ENCODE measurements at places on chromosomes 12 and 14.
A peak's percentile ranks its signal among the peaks of the same experiment; 100 is the strongest.

DNA sequence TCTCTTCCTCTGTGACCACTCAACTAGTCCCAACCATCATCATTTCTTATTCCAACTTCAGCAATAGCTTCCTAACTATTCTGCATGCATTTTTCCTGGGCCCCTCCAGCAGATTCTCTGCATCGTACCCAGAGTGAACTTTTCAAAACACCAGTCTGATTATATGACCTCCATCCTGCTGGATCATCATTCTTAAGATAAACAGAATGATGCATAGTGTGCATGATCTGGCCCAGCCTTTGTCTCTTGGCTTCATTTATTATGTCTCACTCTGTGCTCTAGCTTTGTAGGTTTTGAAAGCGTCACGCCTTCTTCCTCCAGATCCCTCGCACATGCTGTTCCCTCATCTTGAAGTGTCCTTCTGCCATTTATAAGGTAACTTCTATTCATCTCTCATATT lies 46.3 kb upstream of the SLC38A4 start:
- DNase-seq, result no peak

DNA sequence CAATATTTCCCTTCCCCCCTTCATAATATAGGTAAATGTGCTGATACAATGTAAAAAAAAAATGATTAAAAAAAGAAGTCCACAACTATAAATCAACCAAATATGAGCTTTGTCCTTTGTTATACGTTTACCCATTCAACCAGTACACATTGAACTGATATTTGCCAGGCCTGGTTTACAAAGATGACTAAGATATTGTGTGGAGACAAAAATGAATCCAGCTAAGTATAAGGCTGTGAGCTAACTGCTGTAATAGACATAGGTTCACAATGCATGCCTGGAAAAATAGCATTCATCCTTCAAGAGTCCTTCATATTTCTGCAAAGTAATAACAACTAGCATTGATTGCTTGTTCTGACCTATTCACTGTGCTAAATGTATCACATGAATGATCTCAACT lies 6.9 kb downstream of the C12orf56 start:
- no peak for DNase-seq

DNA sequence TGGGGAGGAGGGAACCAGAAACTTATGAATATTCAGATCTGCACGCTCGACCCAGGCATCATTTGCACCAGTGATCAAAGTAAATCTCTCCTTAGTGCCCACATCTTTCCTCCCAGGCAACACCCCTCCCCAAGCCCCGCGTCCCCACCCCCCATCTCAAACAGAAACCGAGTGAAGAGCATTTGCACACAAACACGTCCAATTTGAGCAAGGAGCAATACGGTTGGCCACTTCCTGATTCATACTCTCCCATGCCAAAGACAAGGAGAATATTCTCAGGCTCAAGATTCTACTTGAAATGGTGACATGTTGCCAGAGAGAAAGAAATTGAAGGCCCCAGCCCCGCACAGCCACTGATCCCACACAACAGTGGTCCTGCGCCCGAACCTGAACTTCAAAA lies 7.1 kb downstream of the FOXN3 start:
- no peak for DNase-seq

- peak; percentile 78 for DNase-seq
Measured at GRCh38 chr14:99479906-99480869, at the start of gene SETD3. Gene SETD3 (minus strand): TSS chr14:99480859. CDS start chr14:99465805, 15,054 bp downstream.

DNA sequence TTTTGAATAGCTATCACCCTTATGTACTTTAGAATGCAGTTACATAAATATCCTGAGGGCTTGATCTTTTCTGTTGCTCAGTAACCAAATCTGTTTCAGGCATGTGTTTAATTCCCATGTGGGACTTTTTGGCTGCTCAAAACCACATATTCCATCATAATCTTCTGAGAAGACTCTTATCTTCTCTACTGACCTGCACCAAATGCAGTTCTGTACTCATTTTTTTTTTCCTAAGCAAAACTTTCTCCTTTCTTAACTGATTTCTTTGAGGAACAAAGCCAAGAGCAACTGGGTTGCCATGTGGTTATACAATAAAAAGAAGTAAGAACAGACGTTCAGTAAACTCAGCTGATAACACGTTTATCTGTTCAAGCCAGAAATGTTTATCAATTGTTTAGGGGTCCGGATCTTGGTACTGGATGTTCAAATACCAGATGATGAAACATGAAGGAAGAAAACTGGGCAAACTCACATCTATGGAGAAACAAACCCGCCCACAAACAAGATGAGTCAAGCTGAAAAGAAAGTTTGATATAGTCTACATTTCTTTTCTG lies 50.1 kb downstream of the TMEM132C start:
- no peak for DNase-seq

DNA sequence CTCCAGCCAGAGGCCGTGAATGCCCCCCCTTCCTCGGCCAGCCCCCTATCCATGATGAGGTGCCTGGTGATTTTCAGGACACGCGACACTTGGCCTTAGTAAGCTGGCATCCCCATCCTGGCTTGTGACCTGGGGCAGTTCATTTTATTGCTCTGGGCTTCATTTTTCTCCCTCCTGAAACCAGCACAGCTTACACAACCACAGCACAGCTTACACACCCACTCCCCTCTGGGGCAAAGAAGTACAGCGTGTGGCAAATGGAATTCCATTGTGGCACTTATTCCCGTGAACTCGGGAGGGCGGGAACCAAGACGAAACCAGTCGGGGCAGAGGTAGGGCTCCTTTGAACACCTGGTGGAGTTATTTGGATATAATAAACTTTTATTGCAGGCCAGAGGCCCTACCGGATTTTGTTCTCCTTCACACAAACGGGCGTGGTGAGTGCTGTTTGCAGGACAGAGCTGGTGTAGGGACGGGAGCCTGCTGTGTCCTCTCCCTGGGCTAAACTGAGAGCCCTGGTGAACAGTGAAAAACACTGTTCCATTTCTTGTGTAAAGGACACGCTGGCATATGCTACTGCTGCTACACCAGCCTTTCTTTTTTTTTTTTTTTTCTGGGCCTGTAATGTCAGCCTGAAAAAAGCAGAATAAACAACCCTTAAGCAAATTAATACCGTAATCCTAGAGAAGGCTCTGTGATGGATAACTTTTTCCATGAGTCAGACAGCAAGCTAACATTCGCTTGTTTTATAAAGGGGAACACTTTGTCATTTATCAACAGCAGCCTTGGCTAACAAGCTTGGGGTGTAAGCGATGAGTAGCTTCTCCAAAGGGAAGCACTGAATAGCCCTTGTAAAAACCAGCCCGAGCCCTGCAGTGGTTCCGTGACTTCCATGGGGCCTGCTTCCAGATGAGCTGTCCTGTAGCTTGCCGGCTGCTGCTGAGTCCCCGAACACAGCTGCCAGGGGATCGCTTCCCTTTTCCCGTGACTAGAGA lies 29.3 kb downstream of the CD9 start:
- DNase-seq, result peak; percentile 78

DNA sequence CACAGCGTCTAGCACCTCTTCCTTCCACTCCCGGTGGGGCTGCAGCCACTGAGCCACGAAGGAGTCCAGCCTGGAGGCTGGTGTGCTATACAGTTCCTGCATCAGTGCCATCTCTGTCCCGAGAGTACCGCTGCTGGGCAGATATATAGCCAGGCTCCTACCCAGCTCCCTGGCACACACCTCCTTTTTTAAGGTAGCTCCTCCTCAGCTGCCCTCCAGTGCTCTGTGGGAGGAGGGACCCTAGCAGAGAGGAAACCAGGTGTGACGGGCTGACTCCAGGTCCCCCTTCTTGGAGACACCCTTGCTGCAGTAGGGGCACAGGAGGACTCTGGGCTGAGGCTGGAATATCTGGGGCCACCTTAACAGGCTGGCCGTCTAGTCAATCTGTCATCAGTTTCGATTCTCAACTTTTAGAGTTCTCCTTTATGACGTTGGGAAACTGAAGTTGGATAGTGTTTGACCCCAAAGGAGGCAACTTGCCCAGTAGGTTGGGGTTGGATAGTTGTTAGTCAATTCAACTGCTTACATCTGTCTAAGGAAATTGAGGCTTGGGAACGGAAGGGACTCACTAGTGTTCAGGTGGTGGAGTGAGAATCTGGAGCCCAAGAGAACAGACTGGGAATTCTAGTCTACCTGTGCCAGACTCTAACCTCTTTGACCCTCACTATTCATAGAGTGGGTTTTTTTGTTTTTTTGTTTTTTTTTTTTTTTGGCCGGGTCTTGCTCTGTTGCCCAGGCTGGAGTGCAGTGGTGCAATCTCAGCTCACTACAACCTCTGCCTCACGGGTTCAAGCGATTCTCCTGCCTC lies at the start of gene OASL:
TSS of gene OASL (minus strand) at position 386 of the 808 bp plus-strand sequence. CDS start at position 111, 275 bp downstream.
- no peak for DNase-seq

DNA sequence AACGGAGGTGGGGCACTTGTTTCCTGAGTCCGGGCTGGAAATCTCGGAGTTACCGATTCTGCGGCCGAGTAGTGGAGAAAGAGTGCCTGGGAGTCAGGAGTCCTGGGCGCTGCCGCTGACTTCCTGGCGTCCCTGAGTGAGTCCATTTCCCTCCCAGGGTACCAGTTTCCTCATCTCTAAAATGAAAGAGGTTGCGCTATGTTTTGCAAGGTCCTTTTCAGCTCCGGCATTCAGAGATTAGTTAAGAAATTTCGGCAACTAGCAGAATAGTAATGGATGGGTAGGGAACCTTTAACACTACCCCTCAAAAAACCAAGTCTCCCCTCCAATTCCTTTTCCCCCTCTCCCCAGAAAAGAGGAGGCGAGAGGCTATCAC lies 724 bp downstream of the BLOC1S1 start:
- DNase-seq, result no peak

DNA sequence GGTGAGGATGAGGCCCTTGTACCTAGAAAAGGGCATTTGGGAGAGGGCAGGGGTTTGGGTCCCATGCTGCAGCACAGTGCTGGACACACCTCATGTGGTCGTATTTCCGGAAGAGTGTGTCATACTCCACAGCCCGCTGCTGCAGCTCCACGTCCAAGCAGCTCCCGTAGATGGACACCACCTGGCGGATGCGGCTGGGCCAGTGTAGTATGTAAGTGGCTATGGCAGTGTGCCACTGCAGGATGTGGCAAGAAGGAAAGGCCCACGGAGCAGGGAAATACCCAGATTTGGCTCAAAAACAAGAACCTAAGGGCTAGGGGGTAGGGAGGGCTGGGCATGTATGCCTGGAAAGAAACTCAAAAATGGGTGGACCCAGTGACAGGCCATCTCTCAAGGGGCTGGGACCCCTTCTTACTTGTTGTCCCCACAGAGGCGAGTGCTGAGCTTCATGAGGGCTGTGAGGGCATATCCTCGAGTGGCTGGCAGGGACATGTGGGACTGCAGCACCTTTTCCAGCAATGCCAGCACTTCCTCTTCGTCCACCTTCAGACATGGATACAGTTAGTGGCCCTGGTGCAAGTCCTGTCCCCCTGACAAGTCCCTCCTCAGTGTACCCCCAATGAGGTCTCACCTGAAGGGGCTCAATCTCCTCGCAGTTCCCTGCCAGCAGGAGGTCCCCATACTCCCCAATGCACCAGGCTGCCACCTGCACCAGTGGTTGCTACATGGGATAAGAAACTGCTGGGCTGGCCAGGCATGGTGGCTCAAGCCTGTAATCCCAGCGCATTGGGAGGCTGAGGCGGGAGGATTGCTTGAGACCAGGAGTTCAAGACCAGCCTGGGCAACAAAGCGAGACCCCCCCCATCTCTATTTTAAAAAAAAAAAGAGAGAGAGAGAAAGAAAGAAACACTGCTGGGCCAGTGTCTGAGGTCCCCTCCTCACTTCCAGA lies 5.4 kb downstream of the AP1G2 start:
- DNase-seq, result no peak

- no peak for DNase-seq
Measured at GRCh38 chr12:666766-667308, 3.6 kb upstream of the NINJ2 start.

DNA sequence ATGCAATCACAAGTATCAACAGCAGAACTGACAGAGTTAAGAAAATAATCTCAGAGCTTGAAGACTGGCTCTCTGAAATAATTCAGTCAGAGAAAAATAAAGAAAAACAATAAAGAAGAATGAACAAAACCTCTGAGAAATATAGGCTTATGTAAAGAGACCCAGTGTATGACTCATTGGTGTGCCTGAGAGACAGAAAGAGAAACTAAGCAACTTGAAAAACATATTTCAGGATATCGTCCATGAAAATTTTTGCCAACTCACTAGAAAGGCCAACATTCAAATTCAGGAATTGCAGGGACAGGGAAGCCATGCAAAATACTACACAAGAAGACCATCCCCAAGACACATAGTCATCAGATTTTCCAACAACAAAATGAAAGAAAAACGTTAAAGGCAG lies 56.2 kb downstream of the APOBEC1 start:
- no peak for DNase-seq

- DNase-seq, result no peak
Measured at GRCh38 chr12:31234053-31234840, 91.7 kb downstream of the SINHCAF start.

- peak; percentile 95 for DNase-seq
Measured at GRCh38 chr12:108846290-108846701, 11.1 kb downstream of the SSH1 start.

- DNase-seq, result no peak
Measured at GRCh38 chr14:23443881-23444280, 8.4 kb upstream of the MYH7 start.

- no peak for DNase-seq
Measured at GRCh38 chr12:117533687-117534086, 172.3 kb upstream of the NOS1 start.

DNA sequence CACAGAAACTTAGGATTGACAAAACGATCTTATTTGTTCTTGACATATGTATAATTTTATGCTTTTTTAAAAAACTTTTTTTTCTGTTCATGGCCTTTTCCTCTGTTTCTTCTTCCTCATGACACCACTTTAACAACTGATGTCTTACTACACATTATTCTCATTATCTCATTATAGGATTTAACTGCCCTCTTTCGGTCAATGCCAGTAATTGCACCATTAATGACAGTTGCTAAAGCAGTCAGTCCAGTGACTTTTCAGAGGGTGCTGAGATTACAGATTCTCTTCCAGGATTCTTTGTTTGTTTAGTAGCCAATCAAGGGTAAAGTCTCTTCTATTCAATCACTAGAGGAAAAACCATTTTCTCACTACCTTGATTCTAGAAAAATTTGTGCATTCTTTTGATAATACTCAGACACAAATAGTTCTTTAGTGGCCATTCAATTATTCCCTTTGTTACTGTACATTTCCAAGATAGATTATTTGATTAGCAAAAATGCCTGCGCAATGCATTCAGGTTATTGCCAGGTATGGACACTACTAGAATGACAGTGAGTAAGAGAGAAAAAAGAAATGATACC lies 50.1 kb downstream of the KLRG1 start:
- no peak for DNase-seq

GRCh38 chr12:124913474-124914391 lies 717 bp downstream of the UBC start:
- DNase-seq, result peak; percentile 90

DNA sequence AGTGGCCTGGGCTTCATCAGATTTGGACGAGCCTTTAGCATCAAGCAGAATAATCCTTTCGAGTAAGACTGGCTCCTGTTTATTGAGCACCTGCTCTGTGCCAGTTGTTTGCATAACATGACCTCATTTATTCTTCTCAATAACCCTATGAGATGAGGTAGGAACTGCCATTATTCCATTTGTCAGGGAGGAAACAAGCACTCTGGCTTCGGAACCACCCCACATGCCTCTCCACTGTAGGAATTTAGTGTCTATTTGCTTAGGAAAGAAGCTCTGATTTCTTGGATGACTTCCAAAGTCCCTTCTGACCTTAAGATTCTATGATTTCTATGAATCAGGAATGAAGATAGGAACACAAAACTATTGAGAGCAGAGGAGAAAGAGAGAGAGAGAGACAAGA lies 11.0 kb downstream of the SAMD4A start:
- DNase-seq, result no peak

GRCh38 chr12:57638096-57638495 lies 5.1 kb upstream of the B4GALNT1 start:
- no peak for DNase-seq

GRCh38 chr12:11716794-11717518 lies 67.5 kb downstream of the ETV6 start:
- DNase-seq, result no peak

GRCh38 chr14:68809524-68809923 lies 16.7 kb upstream of the ZFP36L1 start:
- no peak for DNase-seq

Data from dorsolateral prefrontal cortex (tissue), 122 donors.